ENCODE measurements at places on chromosomes 4 and X.

DNA sequence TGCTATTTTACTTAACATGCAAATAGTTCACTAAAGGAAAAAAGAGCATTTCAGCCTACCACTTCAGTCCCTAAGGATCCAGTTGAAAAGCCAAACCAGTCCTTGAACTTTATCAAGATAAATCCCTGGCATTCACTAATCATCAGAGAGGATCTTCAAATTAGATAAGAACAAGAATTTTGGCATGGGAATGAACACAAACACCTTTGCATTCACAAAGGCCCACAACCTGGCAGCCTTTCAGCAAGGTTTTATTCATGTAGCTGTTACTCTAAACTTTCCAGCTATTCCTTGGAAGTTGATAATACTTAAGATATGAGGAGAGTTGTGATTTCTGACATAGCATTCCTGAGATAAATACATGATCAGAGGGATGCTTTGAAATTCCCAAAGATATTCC lies 193.4 kb downstream of the LRBA start:
- peaks cover 6% of the 10 kb centered on the region for H3K4me1 ChIP-seq
- H3K36me3 ChIP-seq: peaks cover 44% of the 10 kb centered on the region
- H3K27me3 ChIP-seq: no peaks in the 10 kb centered on the region
- no peak for DNase-seq

DNA sequence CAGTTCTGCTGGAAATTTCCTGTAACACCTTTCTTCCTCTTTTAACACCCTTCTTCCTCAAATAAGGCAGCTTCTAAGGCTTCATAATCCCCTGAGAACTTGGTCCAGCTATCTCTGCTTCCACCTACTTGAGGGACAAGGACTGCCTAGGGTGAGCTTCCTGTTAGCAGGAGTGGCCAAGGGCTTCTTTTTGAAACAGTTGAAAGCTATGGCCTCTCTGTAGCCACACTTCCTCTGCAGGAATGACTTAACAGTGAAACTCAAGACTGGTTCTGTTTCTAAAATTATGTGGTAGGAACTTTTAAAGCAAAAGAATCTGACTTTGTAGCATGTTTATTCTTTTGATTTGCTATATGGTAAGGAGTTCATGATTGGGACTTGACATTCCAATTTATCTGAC lies 108.5 kb upstream of the WDR1 start:
- no peak overlapping the region for H3K4me3 ChIP-seq
- no peaks in the 10 kb centered on the region for H3K36me3 ChIP-seq
- no peaks in the 10 kb centered on the region for H3K4me1 ChIP-seq
- DNase-seq: no peak
- no peak overlapping the region for H3K27ac ChIP-seq
- no peaks in the 10 kb centered on the region for H3K27me3 ChIP-seq

DNA sequence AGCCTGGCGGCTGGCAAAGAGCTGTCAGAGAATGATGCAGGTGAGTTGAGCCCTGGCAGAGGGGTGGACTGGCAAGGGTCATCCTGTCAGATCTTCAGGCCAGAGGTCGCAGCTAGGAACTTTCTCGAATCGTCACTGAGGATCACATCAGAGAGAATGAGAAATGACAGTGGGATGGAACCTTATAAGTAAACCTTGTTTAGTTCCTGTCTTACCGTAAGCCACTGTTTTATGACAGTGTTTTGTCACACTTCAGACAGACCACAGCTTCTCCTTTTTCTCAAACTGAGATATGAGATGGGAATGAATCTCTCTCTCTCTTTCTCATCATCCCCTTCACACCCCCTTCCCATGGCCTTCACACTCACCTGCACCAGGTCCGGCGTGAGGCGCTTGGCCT lies 9.3 kb downstream of the DIPK2B start:
- no peaks in the 10 kb centered on the region for H3K27me3 ChIP-seq
- no peaks in the 10 kb centered on the region for H3K36me3 ChIP-seq
- H3K27ac ChIP-seq: peak overlapping the region; percentile 21
- peaks cover 15% of the 10 kb centered on the region for H3K4me1 ChIP-seq
- no peak for DNase-seq

DNA sequence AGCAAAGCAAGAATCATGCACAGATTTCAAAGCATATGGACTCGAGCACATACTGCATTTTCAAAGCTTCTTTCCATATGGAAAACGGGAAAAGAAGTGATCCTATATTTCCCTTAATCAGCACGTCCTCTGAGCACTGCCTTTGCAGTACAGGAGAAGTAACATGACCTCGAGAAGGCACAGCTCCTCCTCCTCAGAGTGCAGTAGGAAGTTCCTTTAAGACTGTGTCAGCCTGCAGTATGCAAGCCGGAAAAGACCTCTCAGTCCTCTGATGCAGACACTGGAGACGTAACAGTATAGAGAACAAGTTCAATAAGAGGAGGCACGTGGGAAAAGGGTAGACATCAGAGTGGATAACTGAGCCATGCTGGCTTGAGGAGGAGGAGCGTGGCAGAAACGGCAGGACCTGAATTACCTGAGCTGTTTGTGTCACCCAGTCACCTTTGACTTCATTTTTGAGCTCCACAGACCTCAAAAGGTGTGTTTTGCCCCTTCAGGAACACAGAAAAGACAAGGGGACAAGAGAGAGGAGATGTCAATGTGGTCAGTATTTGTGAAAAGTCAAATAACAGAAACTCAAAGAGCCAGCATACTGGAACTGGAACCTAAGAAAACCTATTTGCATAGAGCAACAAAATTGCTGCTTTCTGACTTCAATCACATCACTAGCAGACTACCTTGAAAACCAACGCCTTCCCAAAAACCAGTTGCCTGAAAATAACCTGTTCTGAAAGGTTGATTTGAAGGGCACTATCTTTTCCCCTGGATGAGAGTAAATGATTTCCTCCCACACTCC lies 20.8 kb downstream of the IRF2 start:
- no peaks in the 10 kb centered on the region for H3K27me3 ChIP-seq
- H3K4me1 ChIP-seq: peaks cover 65% of the 10 kb centered on the region
- peak overlapping the region; percentile 94 for H3K27ac ChIP-seq
- H3K4me3 ChIP-seq: peak overlapping the region; percentile 61
- peak; percentile 21 for DNase-seq

- H3K4me3 ChIP-seq: no peak overlapping the region
- DNase-seq: no peak
- H3K27ac ChIP-seq: no peak overlapping the region
- H3K27me3 ChIP-seq: no peaks in the 10 kb centered on the region
- H3K36me3 ChIP-seq: peaks cover 9% of the 10 kb centered on the region
- peaks cover 33% of the 10 kb centered on the region for H3K4me1 ChIP-seq
Measured at GRCh38 chr4:83036991-83037665, 2.1 kb downstream of the COPS4 start.

DNA sequence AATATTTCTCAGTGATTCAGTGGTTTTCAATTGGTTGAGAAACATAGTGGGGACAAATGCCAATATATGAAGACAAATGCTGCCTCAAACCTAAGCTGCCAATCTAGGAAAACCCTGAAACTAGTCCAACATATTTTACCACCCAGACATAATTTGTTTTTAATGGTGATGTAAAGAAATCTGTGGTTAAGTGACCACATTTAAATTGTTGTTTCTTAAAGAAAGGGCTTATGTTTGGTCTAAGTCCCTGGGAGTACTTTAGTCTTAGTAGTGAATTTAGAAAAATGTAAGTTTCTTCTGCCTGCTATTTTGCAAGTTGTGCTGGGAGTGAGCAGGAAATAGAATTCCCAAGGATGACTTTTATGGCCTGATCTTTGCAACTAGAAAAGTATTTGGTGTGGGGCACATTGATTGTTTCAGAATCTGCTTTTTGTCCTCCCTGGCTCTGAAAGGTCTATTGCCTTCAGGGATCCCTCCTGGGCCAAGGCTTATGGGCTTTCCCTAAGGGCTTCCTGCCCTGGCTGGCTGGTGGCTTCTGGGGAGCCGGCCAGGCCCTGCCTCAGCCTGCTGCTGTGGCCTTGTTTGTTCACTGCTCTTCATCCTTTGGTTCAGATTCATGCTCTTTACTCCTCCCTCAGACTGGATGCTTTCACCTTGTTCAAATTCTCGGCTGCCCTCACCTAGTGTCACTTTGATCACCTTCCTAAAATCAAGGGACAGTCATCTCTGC lies 169.8 kb upstream of the JADE1 start:
- no peaks in the 10 kb centered on the region for H3K36me3 ChIP-seq
- no peak for DNase-seq
- H3K4me1 ChIP-seq: no peaks in the 10 kb centered on the region
- peaks cover 3% of the 10 kb centered on the region for H3K27me3 ChIP-seq

GRCh38 chr4:53788011-53788410 lies 196.7 kb upstream of the LNX1 start:
- H3K27ac ChIP-seq: no peak overlapping the region
- no peaks in the 10 kb centered on the region for H3K36me3 ChIP-seq
- no peak overlapping the region for H3K4me3 ChIP-seq
- no peak for DNase-seq
- H3K27me3 ChIP-seq: peaks cover 18% of the 10 kb centered on the region
